RPMI8226 (cell line): ENCODE measurements at places on chromosomes 2 and 18.
A peak's percentile ranks its signal among the peaks of the same experiment; 100 is the strongest.

- peak; percentile 49 for DNase-seq
These were observed 634 bp downstream of the SPATS2L start for GRCh38 chr2:200306931-200307723.

DNA sequence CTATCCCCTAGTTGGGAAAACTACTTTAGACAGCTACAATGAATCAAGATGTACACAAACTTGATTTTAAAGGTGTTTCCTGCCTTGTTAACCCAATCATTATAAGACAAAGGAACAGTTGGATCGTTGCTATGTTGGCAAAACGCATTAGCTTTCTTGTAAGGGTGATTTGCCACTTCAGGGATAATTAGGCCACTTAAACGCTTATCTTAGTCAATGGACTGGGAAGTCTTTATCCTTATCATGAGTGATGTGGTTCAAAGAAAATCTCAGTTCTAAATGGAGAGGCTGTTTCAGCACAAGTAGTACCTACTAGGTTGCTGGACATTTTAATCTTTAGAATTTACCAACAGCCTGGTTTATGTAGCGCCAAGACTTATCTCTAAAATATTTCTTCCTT, 406.1 kb upstream of the MEX3C start:
- DNase-seq, result no peak

- no peak for DNase-seq
These were observed 807.4 kb upstream of the CRIM1 start for GRCh38 chr2:35548171-35548570.

- DNase-seq, result no peak
These were observed 104.0 kb downstream of the MAP4K4 start for GRCh38 chr2:101801496-101801895.

DNA sequence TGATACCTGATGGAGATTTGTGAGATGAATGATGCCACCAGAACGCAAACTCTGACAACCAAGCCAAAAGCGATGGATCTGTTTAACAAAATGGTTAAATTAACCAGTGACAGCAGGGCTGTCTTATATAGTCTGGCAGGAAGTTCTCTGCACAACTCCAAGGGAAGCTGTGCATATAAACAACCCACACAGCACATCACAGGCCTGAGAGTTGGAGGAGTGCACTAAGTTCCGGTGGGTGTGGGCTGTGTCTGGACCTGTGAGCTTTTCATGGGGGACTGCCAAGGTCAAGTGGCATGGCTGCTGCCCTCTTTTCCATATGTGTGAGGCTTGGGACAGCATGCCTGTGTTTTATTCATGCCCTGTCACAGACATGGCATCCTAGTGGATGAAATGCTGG, 414.6 kb upstream of the TRIB2 start:
- no peak for DNase-seq

- DNase-seq, result no peak
These were observed 66.5 kb upstream of the SLC1A4 start for GRCh38 chr2:64922482-64923384.

DNA sequence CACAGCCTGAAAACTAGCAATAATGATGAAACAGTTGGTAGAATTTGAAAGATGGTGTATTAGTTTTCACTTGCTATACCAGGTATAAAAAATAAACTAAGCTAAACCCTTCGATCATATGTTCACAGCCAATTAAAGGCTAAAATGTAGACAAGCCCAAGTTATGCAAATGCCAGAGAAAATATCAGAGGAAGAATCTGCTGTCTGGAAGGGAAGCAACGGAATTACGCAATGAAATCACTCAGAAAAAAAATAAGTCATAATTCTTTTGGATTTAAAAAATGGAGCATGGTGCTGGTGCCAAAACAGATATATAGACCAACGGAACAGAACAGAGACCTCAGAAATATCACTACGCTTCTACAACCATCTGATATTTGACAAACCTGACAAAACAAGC, 108.3 kb downstream of the ARL4C start:
- DNase-seq, result no peak

DNA sequence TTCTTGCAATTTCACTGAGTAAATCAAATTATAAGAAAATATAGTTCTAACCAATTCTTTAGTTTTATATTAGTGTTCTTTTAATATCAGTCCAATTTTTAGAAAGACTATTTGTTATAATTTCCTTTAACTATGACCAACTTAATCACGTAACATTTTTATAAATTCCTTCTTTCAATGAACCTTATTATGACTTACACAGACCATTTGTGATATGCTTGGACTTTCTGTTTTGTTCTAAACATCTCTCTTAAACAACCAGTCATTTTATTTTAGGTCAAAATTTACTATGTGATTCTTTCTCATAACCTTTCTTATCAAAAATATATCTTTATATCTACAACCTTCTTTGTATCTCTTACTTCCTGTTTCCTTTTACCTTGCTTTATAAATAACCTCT, 39.5 kb upstream of the DYNAP start:
- DNase-seq, result no peak

- no peak for DNase-seq
These were observed 1.6 kb upstream of the ANKRD44 start for GRCh38 chr2:197312186-197312585.

GRCh38 chr2:17996978-17997377, 118.5 kb downstream of the KCNS3 start:
- no peak for DNase-seq

DNA sequence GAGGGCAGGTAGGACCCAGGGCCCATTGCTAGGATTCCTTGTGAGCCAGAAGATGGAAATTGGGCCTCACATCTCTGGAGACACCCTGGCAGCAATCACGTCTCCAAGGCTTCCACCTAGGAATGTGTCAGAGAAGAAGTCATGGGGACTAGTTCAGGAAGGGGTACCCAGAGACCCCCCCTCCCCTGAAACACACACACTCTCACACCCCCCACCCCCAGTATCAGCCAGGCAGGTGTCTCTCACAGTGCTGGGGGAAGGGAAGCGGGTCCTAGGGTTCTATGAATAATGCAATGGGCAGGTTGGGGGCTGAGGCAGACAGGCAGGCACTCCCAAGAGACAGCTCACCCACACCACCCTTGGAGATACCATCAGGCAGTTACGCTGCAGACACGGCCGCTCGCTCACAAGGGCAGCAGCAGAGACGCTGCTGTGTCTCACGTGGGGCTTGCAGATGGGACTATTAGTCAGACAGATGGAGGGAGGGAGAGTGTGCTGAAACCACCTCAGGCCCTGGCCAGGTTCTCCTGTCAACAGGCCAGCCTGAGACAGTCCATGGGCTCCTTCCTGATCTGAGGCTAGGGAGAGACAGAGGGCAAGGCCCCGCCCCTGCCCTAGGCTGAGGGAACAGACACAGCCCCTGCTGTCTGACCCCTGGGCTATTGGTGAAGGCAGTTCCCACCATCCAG, 134.6 kb downstream of the CYP26B1 start:
- DNase-seq, result no peak
